ENCODE measurements at places on chromosomes 2 and 18.
A peak's percentile ranks its signal among the peaks of the same experiment; 100 is the strongest.

DNA sequence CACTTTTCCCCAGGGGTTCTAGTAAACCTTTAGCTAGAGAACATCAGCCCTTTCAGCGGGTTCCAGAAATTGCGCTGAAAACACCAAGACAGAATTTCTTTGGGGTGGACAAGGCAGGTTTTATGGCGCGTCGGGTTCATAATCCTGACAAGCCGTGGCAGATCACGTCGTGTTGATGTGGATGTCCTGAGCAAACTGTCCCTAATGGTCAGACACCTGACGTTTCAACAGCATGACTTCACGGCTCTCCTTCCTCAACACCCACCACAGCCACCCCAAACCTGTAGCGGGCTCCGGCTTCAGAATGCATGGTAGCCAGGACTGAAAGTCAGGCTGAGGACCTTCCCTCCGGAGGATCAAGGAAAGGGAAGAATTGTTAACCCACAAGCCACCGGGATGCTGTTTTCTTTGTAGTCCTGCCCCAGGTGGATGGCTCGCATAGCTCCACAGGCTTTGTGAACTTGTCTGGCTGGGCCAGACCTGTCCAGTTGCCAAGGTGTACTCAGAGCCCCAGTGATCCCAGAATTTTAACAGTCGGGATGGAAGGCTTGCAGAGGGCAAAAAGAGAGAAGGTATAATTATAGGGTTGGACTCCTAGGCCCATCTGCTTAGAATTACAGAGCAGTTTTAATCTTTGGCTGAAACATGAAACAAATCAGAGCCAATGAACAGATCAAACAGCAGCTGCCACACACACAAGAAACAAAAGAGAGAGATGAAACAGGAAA is 1.5 kb downstream of the APCDD1 start:
- DNase-seq = no peak

DNA sequence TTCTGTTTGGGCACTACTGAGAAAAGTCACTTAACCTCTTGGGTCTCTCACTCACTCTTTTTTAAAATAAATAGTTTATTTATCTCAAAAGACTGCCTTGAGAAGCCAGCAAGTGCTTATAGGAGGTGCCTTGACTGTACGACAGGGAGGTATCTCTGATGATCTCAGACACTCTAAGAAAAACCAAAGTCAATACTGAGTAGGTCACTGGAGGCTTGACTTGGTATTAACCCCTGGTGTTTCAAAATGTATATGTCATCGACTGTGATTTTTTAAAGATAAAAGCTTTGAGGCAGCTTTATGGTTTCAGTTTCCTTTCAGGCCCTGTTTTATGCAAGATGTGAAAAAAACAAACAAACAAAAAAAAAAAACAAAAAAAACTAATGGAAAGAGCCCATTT is 33.7 kb downstream of the MREG start:
- no peak for DNase-seq

DNA sequence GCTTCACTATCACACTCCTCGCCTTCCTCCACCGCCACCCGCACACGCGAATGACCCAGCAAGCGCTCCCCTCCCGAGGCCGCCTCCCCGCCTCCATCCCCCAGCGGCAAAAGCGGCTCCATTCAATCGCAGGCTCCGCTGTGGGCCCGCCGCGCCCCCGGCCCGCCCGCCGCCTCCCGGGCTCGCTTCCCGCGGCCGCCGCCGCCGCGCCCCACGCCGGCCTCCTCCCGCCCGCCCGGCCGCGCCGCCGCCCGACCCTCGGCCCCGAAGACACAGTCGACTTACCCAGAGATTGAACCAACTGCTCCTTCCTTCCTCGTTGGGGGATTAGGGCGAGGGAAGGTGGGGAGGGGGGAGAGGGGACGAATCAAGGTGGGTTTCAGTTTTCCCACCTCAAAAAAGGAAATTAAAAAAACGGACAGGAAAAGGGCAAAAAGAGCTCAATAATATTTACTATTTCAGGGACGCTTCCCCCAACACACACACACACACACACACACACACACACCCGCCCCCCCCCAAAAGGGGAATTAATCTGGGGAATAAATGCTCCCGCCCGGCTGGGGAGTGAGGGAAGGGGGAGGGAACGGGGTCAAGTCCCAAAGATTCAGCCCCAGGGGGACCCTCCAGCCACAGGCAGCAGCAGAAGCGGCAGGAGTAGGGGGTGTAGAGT is 743 bp downstream of the XPO1 start:
- DNase-seq = no peak

DNA sequence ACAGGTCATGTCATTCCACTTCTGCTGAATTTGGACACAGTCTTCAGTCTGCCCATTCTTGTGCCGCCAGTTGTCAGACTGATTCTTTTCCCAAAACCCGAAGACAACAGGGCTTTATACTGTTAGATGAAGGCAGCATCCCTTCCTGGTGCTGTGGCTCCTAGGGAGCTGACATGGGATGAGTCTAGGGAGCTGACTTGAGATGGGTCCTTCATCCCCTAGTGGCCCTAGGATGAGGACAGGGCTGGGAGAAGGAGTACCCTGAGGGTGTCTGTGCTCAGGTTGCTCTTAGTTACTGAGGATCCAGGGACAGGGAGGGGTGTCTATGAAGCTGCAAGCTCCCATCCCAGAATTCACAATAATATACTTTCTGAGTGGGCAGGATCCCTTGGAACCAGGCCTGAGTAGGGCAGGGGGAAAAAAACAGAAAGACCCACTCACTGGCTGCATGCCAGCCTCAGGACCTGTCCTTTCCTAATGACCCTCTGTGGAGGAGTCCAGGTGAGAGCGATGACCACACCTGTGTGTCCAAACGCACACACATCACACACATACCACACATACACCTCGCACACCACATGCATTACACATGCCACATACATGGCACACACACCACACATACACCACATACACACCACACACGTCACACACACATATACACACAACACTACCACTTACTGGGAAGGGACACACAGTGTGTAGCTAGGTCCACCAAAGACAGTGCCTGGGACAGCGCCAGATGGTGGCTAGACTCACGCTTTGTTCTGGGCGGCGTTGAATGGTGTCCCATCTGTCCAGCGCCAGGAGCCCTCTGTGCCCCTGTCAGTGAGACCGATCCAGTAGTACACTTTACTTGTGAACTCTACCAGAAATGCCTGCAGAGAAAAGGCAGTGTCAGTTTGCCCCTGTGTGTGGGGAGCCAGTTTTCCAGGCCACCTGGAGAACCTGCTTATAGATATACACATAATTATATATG is 11.1 kb downstream of the CLEC4F start:
- DNase-seq = no peak

GRCh38 chr2:121911036-121911435 is 155.6 kb downstream of the TSN start:
- no peak for DNase-seq

DNA sequence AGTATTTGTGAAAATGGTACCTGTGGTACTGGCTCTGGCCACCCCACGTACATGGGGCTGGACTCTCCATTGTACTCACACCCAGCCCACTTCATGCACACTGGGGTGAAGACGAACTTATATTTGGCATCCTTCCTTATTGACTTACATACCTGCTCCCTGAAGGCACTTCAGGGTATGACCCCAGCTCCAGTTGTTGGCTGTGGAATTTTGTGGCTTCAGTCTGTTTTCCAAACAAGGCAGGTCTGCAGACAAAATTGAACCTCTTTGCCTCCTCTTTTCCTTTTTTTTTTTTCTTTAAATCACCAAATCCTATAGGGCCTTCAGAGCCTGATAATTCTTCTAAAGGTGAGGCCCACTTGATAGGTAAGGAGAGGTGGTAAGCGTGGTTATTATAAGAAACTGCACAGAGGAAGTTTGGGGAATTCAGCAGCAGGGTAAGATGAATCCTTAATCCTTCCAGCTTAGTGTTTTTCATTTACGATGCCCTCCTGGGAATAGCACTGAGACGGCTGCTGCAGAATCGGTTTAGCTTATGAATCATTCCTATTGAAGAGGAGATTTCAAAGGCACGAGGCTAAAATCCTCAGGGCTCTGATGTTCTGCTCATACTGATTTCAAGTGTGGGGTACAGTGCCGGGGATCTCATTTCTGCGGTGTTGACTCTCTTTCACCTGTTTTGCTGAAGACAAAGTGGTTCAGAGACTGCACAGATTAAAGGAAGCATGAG is 55.2 kb downstream of the KIF5C start:
- DNase-seq = no peak

GRCh38 chr2:127145280-127145895 is 38.4 kb upstream of the BIN1 start:
- DNase-seq = peak; percentile 66

DNA sequence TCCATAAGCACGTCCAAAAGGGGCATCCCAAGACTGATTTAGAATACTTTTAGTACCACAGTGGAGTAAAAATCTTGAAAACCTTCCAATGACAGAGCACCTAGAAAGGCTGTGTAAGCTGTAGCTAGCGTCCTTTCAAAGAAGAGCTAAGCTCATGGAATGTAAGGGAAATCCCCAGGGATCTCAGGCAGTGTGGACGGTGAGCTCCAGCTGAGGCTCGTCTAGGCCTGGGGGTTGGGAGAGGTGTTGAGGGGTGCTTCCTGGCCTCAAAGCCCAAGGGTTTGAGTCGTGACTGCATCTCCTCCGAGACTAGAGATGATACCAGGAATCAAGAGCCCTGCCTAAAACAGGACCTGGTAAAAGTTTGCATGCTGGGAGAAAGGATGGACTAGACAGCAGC is 7.6 kb downstream of the CTIF start:
- no peak for DNase-seq

DNA sequence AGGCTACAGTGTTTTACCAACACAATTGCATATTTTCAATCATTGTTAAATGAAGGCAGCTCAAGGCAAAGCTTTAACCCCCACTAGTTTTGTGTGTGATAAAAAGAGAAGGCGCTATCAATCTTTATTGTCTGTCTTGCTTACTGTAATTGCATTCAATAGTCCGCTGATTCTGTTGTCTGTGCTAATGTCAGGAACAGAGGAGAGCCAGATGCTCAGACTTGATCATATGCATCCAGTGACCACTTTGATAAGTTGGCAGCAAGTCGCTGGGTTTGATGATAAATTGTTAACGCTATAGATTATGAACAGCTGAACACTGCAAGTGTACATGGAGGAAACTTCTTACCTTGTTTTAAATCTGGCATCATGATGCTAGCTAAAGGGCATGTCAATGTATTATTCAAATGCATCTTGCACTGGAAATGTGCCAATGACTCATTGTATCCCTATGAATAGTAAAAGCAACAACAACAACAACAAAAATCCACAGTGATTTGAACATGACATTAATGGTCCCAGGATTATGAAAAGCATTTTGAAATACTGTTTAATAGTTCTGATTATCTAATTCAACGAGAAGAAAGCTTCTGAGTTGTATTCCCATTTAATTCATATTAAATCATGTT is 423.5 kb upstream of the FANCL start:
- DNase-seq = no peak

DNA sequence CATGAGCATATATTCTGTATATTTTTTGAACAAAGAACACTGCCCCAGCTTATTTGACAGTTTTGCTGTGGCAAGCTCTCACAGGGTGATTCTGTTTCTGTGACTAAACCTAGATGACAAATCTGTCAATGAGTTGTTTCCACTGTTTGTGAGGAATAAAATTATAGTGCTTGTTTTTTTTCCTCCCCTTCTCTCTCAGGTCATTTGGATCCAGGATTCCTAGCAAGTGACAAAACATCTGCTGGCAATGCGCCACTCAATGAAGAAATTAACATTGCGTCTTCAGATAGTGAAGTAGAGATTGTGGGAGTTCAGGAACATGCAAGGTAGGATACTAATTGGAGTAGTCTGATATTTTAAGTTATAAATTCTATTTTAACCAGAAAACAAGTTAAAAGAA is 149.3 kb downstream of the HAUS1 start:
- no peak for DNase-seq

DNA sequence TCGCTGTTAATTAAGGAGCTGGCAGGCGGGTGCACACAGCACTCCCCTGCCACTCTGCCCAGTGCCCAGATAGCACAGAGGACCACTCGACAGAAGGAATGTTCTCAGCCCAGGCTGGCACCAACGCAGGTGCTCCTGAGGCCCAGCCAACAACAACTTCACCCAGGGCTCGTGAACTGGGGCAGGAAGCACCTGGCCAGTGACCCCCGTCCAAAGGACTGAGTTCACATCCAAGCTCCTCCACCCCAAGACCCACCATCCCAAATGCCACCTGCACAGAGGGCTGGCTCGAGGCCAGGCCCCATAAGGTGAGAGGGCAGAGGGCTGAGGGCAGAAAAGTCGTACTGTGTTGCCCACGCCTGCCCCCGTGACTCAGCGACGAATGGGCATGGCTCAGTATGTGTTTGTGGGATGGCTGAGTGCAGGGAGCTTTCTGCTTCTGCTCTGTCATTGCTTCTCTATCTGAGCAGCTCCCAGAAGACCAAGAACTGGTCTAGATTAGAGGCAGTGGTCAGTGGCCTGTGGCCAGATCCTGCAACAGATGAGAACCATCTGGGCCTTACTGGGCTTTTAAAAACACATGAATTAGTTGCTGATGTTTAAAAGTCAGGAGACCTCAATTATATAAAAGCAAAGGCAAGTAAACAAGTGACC is 68.4 kb downstream of the POLR1A start:
- no peak for DNase-seq

GRCh38 chr18:76431437-76432273 is 63.4 kb downstream of the ZNF516 start:
- no peak for DNase-seq

DNA sequence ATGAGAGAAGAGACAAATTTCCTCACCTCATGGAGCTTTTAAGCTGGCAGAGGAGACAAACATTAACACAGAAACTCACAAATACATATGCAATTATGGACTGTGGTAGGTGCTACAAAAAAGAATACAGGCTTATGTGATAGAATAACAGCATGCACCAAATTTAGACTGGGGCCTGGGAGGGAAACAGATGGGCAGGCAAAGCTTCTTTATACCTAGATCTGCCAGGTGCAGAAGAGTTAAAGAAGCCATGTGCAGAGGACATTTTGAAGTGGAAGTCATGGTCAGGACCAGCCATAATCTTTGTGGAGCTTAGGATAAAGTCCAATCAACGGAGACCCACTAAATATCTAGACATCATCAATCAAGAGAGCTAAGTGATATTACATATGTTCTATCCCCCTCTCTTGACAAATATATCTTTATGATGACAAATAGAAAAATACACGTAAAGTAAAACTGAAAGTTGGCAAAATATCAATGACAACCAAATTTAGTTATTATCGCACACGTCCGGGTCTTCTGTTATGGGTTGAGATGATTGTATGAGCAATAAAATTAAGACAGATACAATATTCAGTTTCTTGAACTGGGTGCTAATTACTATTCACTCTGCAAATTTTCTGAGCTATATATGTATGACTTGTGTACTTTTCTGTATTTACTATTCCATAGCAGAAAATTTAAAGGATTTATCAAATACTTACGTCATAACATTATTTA is 44.1 kb downstream of the CD28 start:
- DNase-seq = no peak
